ENCODE measurements at places on chromosomes 12 and 14. TPM values are rescaled to one million over a fixed set of nuclear protein-coding genes. Genes with fewer than 3 reads are reported as not detected.
A peak's percentile ranks its signal among the peaks of the same experiment; 100 is the strongest.

DNA sequence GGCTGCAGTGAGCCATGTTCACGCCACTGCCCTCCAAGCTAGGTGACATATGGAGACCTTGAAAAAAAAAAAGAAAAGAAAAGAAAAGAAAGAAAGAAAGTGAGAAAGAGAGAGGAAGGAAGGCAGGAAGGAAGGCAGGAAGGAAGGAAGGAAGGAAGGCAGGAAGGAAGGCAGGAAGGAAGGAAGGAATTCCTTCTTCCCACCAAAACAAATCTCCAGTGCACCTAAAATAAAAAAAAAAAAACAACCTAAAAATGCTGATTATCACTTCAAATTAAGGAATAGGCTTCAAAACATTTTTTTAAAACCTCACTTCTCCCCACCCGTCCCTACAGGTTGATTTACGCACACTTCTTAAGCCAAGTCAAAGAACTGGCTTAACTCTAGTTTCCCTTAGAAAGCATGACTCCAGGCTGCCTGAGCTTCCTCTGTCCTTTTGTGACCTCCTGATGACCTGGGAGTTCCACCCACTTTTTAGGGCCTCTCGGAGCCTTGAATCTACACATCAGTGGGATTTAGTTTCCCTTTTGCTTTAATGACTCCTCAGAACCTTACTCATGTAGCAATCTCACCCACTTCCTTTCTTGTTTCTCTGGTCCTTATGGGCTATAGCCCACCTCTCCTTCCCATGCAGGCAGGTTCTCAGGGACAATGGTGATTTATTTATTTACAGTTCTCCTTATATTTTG is 18.6 kb downstream of the DUSP6 start:
- no peaks in the 10 kb centered on the region for H3K27me3 ChIP-seq
- H3K4me1 ChIP-seq = peaks cover 3% of the 10 kb centered on the region
- no peak for DNase-seq
- H3K36me3 ChIP-seq = peaks cover 2% of the 10 kb centered on the region
- H3K27ac ChIP-seq = no peak overlapping the region

Gene FAM186B
- total RNA-seq = 0.46 TPM

DNA sequence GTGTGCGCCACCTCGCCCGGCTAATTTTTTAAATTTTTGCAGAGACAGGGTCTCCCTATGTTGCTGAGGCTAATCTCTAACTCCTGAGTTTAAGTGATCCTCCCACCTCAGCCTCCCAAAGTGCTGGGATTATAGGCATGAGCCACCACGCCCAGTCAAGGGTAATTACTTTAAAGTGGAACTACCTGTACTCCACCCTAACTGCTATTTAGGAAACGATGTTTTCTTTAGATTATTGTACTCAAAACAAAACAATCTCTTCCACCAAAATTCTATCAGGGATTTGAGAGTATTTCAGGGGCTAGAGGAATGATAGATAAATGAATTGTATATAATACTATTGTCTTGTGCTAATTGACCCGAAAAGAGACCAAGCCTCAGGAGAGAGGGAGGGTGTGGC is 9.6 kb upstream of the BIN2 start:
- DNase-seq = no peak
- H3K27me3 ChIP-seq = no peaks in the 10 kb centered on the region
- no peak overlapping the region for H3K27ac ChIP-seq
- H3K36me3 ChIP-seq = no peaks in the 10 kb centered on the region
- H3K4me3 ChIP-seq = no peak overlapping the region

Gene HOTAIR
- total RNA-seq = not detected

DNA sequence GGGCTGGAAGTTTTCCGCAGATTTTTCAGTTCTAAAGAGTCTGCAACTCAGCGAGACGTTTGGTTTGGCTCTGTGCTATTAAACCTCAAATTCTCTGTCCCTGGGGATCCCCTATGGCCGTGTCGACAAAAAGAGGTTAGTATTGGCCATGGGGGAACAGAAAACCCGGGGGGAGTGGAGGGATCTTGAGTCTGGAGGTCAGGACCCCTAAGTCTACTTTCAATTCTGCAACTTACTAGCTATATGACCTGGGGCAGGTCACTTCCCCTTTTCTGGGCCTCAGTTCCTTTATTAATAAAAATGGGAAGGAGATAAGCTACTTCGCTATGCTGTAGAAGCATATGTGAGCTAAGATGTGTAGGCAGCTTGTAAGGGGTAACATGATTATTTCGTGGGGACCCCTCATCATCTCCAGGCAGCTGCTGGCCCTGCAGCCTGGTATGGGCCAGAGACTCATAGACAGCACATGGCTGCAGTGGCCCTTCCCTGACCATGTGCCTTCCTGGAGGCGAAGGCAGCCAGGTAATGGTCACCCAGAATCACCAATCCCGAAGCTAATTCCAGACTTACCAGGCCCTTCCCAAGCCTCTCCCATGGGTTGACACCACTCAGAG is 8.6 kb downstream of the ASB2 start:
- H3K27me3 ChIP-seq = no peaks in the 10 kb centered on the region
- H3K36me3 ChIP-seq = no peaks in the 10 kb centered on the region
- H3K4me1 ChIP-seq = no peaks in the 10 kb centered on the region
- no peak overlapping the region for H3K4me3 ChIP-seq
- H3K27ac ChIP-seq = no peak overlapping the region
- no peak for DNase-seq

DNA sequence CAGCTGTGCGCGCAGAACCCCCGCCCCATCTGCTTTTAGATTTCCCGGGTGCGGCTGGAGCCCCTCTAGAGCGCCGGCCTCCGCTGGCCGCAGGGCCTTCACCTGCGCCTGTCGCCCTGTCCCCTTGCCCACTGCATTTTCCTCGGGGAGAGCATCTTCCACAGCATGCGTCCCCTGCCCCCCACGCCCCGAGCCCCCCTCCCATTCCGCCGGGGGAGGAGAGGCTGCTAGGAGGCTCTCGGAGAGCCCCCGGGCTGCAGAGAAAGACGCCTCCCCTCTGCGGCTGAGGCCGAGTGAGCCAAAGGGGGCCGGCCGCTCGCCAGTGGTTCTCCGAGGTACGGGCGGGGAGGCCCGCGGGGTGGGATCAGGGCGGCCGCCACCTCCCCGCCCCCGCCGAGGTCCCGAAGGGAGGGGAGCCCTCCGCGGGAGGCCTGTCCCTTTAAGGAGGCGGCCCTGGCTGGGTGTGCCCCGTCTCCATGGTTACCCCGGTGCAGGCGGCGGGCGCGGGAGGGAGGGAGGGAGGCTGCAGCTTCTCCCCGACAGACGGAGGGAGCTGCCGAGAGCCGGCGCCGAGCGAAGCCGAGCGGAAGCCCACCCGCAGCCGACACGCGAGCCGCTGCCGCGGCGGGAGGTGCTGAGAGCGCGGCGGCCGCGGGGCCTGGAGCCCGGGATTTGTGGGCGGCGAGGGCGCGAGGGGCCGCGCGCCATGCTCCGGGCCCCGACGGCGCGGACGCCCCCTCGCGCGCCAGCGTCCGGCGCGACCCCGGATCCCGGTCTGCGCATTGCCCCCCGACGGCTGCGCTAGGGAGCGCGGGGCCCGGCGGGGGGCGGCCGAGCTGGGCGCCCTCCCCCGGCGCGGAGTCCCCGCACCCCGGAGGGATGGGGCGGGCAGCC is at the start of gene KCNH3:
Gene KCNH3 (plus strand): TSS at position 521 of the 894 bp plus-strand sequence. CDS start 387 bp downstream, outside the sequence.
- peak; percentile 82 for DNase-seq
- no peaks in the 10 kb centered on the region for H3K4me1 ChIP-seq
- peak within 1 kb of the TSS; percentile 78 for H3K4me3 ChIP-seq
- H3K27me3 ChIP-seq = peaks cover 59% of the 10 kb centered on the region

DNA sequence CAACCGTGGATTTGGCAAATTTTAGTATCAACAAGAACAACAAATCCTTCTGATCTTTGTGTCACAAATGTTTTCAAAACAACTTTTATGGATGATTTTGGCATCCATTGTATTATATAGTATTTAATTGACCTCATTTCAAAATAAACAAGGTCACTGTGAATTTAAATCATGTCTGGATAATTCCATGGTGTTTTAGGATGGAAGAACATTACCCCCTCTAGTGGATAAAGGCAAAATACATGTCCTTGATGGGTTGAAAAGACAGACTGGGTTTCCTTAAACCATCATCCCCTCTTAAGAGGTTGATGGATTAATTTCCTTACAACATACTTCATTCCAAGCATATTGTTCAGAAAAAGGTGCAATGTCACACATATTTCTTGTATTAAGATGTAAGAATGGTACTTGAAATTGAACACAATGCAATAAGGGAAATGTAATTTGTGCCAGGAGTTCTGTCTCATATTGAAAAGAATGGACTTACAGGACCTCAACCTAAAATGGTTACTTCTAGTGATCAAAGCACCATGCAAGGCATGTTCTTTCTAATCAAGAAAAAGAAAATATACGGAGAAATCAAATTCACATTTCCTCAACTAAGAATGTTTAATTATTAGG is 352.0 kb downstream of the BCAT1 start:
- H3K4me3 ChIP-seq = no peak overlapping the region
- no peaks in the 10 kb centered on the region for H3K36me3 ChIP-seq
- H3K4me1 ChIP-seq = peaks cover 2% of the 10 kb centered on the region
- no peaks in the 10 kb centered on the region for H3K27me3 ChIP-seq
- no peak overlapping the region for H3K27ac ChIP-seq

GRCh38 chr14:24339284-24340151 is at the start of gene RIPK3:
TSS of gene RIPK3 (minus strand) at chr14:24339991. CDS start at chr14:24339826, 165 bp downstream.
- H3K4me1 ChIP-seq = no peaks in the 10 kb centered on the region
- peak within 1 kb of the TSS; percentile 71 for H3K4me3 ChIP-seq
- no peak within 1 kb of the TSS for H3K27ac ChIP-seq
- H3K36me3 ChIP-seq = no peaks in the 10 kb centered on the region
- DNase-seq = peak; percentile 58
- H3K27me3 ChIP-seq = peaks cover 53% of the 10 kb centered on the region

Gene LTB4R2
- 13.4 TPM for total RNA-seq

- H3K4me3 ChIP-seq = no peak overlapping the region
- H3K27ac ChIP-seq = no peak overlapping the region
- DNase-seq = no peak
- H3K36me3 ChIP-seq = peaks cover 3% of the 10 kb centered on the region
Observed at GRCh38 chr14:63933711-63934110, 80.9 kb downstream of the SYNE2 start.

Gene DAO
- not detected for total RNA-seq

Gene KRT3
- not detected for total RNA-seq

DNA sequence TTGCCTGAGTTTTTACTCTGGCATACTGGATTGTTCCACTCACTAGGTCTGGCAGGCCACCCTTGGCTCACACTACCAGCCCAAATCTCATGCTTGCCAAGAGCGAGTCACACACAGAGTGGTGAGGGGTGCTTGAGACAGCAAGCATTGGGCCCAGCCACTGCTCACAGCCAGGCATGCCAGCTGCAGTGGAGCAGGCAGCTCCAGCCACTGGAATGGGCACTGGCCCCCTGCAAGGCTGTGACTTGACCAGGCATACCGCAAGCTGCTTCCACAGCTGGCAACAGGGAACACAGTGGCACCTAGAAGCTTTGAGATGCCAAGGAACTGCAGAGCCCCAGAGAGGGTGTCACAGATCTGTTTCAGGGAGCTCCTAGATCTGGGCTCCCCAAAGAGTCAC is 488.5 kb downstream of the LRFN5 start:
- DNase-seq = peak; percentile 9
- no peaks in the 10 kb centered on the region for H3K27me3 ChIP-seq
- no peaks in the 10 kb centered on the region for H3K4me1 ChIP-seq

DNA sequence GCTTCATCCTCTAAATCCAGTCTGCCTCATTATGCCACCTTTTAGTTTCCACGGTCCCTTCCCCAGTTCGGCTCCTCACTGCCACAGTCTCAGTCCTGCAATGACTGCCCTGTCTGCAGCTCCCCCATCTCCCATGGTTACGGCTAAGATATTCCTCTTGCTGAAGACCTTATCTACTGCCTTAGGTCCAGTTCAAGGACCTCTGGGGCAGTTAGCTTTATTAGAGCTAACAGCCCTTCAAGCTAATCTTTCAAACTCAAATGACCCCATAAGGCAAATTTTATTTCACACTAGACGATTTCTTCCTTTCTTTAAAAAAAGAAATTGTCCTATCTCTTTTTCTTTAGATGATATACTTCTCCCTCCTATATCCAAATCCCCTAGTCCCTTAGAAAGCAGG is 214.7 kb downstream of the MON2 start:
- DNase-seq = no peak
- H3K4me3 ChIP-seq = no peak overlapping the region
- H3K27ac ChIP-seq = no peak overlapping the region
- peaks cover 26% of the 10 kb centered on the region for H3K36me3 ChIP-seq
- H3K4me1 ChIP-seq = peaks cover 8% of the 10 kb centered on the region

DNA sequence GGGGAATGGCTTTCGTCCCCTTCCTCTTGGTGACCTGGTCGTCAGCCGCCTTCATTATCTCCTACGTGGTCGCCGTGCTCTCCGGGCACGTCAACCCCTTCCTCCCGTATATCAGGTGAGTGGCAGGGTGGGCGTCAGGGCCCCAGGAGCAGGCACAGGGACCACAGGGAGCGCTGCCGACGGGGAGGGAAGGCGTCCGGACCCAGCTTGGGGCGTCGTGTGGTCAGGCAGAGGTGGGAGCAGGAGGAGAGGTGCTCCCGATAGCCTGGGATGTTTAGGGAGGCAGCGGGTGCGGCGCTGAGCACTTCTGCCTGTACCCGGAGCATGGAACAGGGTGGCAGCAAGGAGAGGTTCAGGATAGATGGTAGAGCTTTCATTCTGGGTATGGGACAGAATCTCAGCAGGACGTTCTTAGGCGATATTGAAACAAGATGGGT is 444 bp downstream of the DRAM1 start:
- H3K4me3 ChIP-seq = peak overlapping the region; percentile 94
- no peak overlapping the region for H3K27ac ChIP-seq
- H3K27me3 ChIP-seq = no peaks in the 10 kb centered on the region

DNA sequence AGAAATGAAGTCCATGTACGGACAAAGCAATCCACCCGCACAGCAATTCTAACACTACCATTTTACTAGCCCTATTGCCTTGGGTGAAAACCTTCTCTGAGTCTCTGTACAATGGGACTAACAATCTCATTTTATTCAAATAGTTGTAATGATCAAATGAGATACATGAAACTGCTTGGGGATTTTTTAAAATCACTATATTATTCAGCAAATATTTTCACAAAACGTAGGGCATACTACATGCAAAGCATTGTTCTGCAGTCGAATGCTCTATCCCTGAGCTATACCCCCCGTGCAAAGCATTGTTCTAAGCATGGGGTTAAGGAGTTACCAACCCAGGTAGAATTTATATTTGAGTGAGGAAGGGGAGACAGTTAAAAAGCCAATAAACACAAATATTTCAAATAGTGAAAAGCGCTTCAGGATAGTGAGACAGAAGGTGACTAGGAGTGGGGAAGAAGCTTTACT is 554 bp upstream of the ATF7 start:
- H3K4me1 ChIP-seq = peaks cover 8% of the 10 kb centered on the region
- no peak overlapping the region for H3K27ac ChIP-seq
- H3K27me3 ChIP-seq = no peaks in the 10 kb centered on the region
- DNase-seq = no peak
- H3K4me3 ChIP-seq = peak overlapping the region; percentile 85
